ENCODE measurements at places on chromosomes 4 and X. TPM values are rescaled to one million over a fixed set of nuclear protein-coding genes. Genes with fewer than 3 reads are reported as not detected.

NFXL1 gene
- total RNA-seq: 14.5 TPM

GRCh38 chrX:100615005-100615404, 21.6 kb downstream of the TSPAN6 start:
- no peak overlapping the region for H3K27ac ChIP-seq
- H3K4me3 ChIP-seq: no peak overlapping the region
- H3K4me1 ChIP-seq: no peaks in the 10 kb centered on the region

DNA sequence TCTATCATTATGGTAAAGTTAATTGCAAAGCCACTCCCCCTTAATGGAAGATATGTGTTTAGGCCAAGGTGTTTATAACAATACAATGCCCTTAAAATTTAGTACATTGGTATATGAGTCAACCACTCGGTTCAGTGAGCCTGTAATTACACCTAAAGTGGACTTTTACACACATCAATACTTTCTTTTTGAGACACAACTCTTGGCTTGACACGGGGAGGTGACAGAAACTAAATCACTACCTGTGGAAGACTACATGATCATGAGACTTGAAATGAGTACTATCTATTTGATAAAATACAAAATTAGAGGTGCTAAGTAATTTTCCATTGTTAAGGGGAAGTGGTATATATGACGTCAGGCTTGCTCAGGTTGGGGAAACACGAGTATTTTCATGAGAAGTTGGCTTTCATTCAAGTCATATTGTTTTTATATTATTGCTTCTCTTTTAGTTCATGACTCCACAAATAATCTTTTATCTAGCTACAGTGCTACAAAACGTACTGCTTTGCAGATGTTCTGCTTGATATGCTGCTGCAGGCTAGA, 918.3 kb downstream of the ARAP2 start:
- no peaks in the 10 kb centered on the region for H3K4me1 ChIP-seq
- DNase-seq: no peak
- H3K4me3 ChIP-seq: no peak overlapping the region
- no peaks in the 10 kb centered on the region for H3K27me3 ChIP-seq
- no peak overlapping the region for H3K27ac ChIP-seq
- no peaks in the 10 kb centered on the region for H3K36me3 ChIP-seq

- DNase-seq: no peak
- no peaks in the 10 kb centered on the region for H3K27me3 ChIP-seq
- H3K27ac ChIP-seq: no peak overlapping the region
Observed at GRCh38 chr4:142318280-142318679, 527.8 kb downstream of the INPP4B start.

GRCh38 chrX:49725923-49726904, 30.4 kb upstream of the PAGE1 start:
- H3K27me3 ChIP-seq: no peaks in the 10 kb centered on the region
- H3K4me3 ChIP-seq: no peak overlapping the region
- H3K27ac ChIP-seq: no peak overlapping the region
- H3K36me3 ChIP-seq: no peaks in the 10 kb centered on the region
- H3K4me1 ChIP-seq: no peaks in the 10 kb centered on the region

DNA sequence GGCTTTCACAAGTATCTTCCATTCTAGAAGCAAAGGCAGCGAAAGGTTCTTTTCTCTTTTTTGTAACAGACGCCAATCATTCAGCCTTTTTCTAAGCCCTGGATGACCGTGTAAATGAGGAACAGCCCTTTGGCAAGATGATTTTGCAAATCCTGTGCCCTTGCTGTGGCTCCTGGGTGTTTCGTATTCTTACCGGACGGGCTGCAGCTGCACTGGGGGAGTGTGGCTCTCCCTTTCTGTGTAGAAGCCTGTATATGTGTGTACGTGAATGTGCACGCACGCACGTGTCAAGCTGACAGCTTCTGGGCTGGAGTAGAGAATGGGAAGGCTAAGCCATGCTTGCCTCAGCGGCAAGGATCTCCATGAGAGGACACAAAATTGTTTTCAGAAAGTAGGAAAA, 8.2 kb downstream of the GRPEL1 start:
- peaks cover 22% of the 10 kb centered on the region for H3K4me1 ChIP-seq
- DNase-seq: no peak
- no peak overlapping the region for H3K27ac ChIP-seq
- H3K36me3 ChIP-seq: peaks cover 51% of the 10 kb centered on the region

Data from activated CD8-positive, alpha-beta T cell treated with anti-CD3 and anti-CD28 coated beads for 36 hours (primary cell).